GM10248 (cell line): ENCODE measurements at places on chromosomes 13 and 19.

DNA sequence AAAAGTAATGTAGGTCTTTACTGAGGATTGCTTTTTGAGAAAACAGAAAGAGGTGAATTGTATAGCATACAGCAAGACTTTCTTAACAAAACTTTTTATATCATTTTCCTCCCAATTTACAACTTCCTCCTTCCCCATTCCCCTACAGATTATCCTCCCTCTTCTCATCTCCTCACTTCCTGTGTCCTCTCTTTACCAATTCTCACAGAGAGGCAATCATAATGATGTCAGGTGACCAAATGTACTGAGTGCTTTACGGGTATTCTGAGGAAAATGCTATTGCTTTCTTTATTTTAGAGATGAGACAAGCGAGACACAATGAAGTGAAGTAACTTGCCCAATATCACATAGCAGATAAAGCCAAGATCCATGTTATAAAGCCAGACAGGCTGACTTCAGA lies 1.7 kb upstream of the MTMR6 start:
- DNase-seq: no peak

- no peak for DNase-seq
Observed at GRCh38 chr19:3190921-3191805, 5.4 kb downstream of the NCLN start.

DNA sequence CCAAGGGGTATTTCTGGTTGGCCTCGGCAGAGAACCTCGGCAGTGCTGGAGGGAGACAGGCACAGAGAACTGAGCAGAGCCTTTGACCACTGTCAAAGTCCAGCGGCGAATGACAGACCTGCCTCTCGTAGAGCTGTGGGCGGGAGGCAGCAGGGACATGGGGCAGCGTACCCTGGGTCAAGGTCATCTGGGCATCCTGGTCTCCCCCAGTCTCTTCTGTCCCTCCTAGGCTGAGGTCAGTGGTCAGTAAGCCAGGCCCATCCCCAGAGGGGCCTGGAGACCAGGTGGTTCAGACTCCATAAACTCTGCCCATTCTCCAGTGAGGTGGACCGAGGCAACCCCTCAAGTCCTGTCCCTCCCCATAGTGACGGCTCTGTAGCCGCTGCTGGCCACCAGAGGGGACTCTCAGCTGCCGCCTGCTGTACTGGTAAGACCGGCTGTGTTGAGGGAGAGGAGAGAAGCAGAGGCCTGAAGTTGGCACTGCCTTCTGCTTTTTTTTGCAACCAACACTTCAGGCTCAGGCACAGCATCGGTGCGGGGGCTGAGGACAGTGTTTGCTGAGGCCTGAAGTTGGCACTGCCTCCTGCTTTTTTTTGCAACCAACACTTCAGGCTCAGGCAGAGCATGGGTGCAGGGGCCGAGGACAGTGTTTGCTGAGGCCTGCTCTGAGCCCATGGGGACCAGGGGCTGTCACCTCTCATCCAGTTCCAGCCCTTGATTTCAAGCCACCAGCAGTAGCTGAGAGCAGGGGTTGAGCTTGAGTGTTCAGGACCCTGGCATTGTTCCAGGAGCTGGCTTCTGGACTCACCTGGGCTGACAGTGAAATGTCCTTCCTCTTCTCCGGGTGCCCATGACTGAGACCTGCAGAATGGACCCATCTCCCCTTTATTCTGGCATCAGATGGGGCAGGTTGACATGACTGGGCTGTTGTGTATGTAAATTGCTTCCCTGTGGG lies at the start of gene PGLYRP2:
Gene PGLYRP2, minus strand, starts transcription at position 111 of the 955 bp plus-strand sequence. CDS start 130 bp downstream, outside the sequence.
- no peak for DNase-seq

- DNase-seq: no peak
Observed at GRCh38 chr13:45847554-45848224, 3.9 kb downstream of the SIAH3 start.

GRCh38 chr19:8307400-8307964 lies 676 bp downstream of the CD320 start:
- DNase-seq: no peak
